ENCODE measurements at places on chromosomes 3 and 15.

DNA sequence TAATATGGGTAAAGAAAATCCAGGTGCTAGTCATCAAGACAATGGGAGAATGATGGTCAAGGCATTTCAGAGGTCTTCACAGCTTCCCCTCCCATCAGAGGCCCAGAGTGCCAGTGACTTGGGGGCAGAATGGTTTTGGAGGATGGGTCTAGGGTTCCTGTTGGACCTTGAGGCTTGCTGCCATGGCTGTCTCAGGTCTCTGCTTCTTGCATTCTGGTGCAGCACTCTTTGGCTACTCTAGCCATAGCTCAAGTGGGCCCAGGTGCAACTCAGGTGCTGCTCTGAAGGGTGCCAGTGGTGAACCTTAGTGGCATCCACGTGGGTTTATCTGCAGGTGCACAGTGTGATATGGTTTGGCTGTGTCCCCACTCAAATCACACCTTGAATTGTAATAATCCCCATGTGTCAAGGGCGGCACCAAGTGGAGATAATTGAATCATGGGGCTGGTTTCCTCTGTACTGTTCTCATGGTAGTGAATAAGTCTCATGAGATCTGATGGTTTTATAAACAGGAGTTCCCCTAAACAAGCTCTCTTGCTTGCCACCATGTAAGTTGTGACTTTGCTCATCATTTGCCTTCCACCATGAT lies 48.5 kb upstream of the PEX5L start:
- no peak for DNase-seq

DNA sequence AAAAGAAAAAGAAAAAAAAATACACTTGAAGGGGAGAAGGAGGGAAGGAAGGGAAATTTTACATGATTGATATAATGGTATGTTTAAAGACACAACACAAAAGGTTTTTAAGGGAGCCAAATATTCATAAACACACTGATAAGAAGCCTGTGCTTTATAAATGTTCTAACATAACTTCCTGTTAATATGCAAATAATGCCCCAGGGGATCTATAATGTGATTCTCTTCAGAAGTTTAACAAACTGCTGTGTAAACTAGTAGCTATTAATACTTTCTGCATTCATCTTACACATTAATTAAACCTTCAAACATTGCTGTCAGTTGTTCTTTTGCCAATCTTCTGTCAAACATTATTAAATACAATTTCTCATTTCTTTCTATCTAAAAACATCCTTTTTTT lies 231.6 kb downstream of the TJP1 start:
- no peak for DNase-seq

DNA sequence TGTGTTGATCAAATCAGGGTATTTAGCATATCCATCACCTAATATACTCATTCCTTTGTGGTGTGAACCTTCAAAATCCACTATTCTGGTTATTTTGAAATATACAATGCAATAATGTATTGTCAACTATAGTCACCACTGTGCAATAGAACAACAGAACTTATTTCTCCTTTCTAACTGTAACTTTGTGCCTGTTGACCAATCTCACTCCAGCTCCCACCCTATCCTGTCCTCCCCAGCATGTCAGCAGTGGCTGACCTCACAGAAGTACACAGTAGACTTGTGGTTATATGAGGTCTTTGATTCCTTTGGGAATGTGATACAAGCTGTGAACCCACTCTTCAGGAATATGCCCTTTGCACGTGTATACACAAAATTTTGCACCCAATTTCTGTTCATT lies 64.2 kb downstream of the ECT2 start:
- DNase-seq: no peak

- DNase-seq: no peak
Observed at GRCh38 chr15:31970007-31970406, 60.3 kb upstream of the CHRNA7 start.

- no peak for DNase-seq
Observed at GRCh38 chr15:55574096-55574495, 14.0 kb downstream of the PYGO1 start.

DNA sequence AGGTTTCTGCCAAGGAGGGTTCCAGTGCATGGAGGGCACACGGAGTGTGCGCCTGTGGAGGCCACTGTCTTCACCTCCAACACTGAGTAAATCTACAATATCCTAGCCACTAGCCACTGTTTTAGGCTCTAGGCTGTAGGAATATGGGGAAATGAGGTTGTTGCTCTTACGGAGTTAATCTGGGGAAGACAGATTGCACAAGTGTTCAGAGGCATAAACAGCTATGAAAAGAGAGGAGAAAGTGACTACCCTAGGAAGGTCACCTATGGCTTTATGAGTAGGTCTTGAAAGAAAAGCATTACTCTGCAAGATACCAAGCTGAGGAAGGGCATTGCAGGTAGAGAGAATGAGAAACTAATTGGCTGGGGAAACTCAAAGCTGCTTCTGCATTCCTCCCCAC lies 85.7 kb downstream of the CYP19A1 start:
- DNase-seq: no peak

GRCh38 chr15:101625184-101625583 lies 27.0 kb downstream of the TM2D3 start:
- DNase-seq: peak; percentile 3

DNA sequence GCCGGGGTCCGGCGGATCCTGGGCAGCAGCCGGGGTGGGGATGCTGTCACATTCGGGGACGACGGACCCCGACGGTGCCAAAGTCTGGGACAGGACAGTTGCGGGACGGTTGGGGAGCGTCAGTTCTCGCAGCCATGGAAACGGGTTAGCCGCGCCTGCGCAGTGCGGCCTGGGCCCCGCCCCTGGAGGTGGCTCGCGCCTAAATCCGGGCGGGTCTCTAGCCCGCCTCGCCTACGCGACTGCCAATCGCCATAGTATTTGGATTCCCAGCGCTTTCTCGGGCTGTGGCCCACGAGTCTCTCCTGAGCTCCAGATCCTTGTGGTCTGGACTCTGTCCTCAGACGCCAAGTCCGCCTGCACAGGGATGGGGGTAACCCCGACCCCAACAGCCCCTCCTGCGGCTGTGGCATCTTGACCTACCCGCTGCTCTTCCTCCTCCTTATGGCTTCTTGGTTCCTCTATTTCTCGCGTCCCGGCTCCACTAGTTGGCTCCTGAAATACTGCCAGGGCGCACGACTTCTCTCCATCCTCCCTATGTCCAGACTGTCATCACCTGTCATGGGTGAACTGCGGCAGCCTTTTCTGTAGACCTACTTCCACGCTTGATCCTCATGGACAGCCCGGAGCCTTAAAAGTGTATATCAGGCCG lies at the start of gene ZMYND10:
Gene ZMYND10 (minus strand): TSS at position 147 of the 649 bp plus-strand sequence. CDS start 153 bp downstream, outside the sequence.
- peak; percentile 57 for DNase-seq

DNA sequence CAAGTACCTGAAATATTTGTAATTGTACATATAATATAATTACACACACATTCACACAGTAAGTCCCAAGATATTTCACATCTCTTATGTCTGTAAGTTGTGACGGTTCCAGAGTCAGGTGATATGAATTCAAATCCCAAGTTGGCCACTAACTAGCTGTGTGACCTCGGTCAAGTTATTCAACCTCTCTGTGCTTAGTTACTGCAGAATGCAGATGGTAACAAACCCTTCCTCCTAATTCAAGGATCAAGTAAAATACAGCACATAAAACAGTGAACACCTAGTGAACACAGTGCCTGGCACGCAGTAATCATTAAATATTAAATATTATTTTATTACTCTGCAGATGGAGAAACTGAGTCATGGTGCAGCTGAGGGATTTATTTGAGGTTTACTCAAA lies 6.9 kb downstream of the PRICKLE2 start:
- DNase-seq: no peak

- DNase-seq: peak; percentile 86
Observed at GRCh38 chr3:156519758-156520162, 35.2 kb downstream of the SSR3 start.

GRCh38 chr3:185152410-185153170 lies at the start of gene C3orf70:
TSS of gene C3orf70 (minus strand) at chr3:185153060. CDS start at chr3:185152823, 237 bp downstream.
- peak; percentile 23 for DNase-seq
